ENCODE measurements at places on chromosomes 1 and 21.

DNA sequence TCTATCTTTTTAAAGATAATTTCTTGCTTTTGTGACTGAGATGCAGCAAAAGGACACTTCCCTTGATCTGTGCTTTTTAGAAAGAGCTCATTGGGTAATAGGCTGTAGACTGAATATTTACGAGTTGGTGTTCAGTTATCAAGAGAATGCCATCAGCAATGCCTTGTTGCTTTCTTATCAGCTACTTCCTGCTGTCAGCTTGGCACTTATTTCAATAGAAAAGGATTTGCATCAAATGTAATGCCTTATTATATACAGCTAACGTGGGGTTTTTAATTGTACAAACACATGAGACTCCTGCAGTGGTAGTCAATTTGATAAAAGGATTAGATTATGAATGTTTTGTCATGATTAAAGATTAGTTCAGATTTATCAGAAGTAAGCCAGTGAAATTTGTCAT, 122.2 kb downstream of the ADGRL2 start:
- no peak for DNase-seq

DNA sequence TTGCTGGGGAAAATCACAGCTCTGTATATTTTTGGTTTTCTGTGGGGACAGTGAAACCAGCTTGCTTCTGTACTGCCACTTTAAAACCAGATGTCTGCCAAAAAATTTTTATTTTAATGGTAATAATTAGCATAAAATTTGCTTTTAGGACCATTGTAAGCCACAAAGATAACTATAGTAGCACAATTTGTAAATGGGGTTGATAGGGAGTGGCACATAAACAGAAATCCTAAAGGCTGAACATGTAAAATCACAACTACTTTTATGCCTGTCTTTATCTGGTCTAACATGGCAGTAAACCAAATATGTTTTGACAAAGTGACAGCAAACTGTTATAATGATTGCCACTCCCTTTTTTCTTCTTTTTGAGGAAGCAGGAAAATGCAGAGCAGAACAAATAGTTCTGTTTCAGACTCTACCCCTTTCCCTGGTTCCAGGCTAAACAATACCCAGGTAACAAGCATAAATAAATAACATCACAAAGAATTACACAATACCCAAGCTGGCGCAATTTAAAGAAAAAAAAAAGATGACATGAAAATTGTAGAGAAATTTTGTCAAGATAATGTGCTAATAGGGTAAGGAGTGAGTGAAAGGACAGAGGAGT, 24.0 kb upstream of the CCDC181 start:
- DNase-seq, result no peak

GRCh38 chr1:239436286-239436685, 49.9 kb downstream of the CHRM3 start:
- no peak for DNase-seq

- DNase-seq, result no peak
Observed at GRCh38 chr1:43184995-43185394, 12.9 kb downstream of the CFAP57 start.

DNA sequence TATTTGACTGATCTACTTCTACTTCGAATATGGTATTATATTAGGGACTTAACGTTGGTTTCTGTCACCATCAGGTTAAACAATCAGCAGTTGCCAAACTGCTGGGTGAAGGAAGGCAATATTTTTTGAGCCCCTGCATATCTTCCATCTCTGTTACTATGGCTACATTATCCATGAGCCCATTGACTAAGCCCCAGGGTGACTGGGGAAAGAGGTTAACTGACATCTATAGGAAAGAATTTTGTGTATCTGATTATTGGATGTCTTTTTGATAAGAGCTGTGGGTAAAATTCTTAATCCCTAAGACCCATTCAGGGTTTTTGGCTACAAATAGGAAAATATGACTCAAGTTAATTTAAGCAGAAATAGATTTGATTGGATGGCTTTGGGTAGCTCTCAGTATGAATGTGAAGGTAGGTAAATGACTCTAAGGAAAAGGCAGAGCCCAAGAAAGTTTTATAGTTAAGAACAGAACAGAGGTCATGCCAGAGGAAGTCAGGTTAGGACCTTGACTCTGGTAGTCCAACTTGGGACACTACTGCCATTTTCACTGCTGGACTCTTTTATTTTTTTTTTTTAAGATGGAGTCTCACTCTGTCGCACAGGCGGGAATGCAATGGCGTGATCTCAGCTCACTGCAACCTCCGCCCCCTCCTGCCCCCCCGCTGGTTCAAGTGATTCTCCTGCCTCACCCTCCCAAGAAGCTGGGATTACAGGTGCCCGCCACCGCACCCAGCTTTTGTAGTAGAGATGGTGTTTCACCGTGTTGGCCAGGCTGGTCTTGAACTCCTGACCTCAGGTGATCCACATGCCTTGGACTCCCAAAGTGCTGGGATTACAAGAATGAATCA, 8.9 kb upstream of the XPR1 start:
- DNase-seq, result no peak

DNA sequence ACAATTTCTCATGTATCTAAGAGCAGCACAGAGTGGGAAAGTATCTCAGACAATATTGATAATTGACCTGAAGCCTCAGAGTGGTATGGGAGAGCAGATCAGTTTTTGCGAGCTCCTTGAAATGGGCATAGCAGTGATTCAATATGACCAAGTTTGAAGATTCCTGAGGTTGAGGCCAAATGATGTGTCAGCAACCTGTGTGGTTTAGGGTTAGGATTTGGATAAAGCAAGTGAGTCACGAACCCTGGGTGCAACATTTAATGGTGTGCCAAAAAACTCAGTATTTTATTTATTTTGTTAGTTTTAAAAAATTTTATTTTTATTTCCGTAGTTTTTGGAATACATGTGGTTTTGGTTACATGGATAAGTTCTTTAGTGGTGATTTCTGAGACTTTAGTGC, 92.5 kb upstream of the C21orf91 start:
- DNase-seq, result no peak

DNA sequence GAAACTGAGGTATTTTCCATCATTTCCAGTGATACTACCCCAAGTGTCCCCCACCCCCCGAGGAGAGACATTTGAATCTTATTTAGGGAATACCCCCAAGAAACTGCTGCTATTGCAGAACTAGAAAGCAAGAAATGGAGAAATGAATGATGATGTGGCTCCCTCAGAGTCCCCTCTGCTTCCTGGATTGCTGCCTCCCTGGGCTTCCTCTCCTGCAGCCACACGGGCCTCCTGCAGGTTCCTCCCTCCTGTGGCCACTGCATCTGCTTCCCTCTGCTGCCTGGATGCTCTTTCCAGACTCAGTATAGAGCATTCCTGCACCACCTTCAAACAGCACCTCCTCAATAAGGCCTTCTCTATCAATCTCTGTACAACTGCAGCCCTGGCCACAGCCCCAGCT, 69.3 kb downstream of the SLC25A24 start:
- no peak for DNase-seq

- no peak for DNase-seq
Observed at GRCh38 chr1:25704267-25704691, 87.7 kb downstream of the MAN1C1 start.

GRCh38 chr1:166116026-166116425, 50.8 kb downstream of the FAM78B start:
- no peak for DNase-seq

- DNase-seq, result peak; percentile 48
Observed at GRCh38 chr1:97379387-97380075, 541.3 kb downstream of the DPYD start.

GRCh38 chr1:97254731-97255463, 533.3 kb downstream of the PTBP2 start:
- DNase-seq, result no peak

DNA sequence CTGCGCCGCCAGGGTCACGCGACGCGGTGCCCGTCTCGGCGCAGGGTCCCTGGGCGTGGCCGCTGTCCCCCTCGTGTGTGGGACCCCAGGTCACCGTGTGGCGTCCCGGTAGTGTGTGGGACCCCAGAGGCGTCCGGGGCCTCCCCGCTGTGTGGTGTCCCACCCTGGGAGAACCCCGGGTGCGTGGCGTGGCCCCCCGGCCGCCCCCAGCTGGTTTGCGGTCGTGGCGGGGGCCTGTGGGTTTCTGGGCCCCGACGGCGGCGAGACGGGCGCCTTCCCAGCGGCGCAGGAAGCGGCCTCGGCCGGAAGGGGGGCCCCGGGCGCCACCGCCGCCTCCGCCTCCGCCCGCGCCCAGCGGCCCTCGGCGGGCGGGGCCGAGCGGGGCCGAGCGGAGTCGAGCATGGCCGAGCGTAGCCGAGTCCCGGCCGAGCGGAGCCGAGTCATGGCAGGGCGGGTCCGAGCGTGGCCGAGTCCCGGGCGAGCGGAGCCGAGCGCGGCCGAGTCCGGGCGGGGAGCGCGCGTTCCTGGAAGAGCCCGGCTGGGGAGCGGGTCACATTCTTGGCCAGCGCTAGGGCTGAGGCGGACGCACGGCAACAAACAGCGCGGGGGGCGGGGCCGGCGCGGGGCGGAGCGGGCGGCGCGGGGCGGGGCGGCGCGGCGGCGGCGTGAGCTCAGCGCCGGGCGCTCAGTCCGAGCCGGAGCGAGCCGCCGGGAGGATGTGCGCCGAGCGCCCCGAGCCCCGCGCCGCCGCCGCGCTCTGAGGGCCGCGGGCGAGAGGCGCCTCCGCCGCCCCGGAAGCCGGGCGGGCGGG, 568 bp upstream of the SKI start:
- peak; percentile 91 for DNase-seq

- no peak for DNase-seq
Observed at GRCh38 chr21:43211760-43212115, 42.9 kb downstream of the CRYAA start.

DNA sequence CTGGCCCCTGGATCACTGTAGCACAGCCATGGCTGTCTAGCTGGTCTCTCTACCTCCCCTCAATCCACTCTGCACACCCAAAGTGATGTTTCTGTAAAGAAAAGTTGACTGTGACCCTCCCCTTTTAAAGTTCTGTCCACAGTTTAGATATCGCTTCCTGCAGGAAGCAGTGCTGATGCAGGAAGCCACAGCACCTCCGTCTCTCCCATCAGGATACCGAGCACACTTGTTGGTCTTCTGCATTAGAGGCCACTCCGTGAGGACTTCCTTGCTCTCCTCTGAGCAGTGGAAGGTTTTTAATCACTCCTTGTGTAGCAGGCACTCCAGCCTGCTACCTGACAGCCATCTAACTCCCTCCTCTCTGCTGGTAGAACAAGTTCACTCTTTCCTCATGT, 69.5 kb downstream of the GADD45A start:
- DNase-seq, result no peak

DNA sequence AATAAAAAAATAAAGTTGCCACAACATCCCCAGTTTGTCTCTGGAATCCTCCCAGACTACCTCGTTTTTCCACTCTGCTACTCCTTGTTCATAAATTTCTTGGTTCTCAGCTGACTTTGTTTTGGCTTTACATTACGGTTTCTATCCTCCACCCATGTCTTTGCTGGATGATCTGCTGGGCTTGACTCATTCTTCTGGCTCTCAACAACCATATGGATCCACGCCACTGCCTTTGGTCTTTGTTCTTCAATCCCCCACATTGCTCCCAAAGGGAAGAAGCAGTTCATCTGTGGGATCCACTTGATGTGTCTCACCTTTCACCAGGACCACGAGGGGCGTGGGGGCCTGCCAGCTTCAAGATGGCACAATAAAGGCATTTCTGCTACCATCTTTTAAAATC, 67.1 kb upstream of the NBL1 start:
- DNase-seq, result no peak

- no peak for DNase-seq
Observed at GRCh38 chr1:91548376-91549040, 47.9 kb downstream of the CDC7 start.

DNA sequence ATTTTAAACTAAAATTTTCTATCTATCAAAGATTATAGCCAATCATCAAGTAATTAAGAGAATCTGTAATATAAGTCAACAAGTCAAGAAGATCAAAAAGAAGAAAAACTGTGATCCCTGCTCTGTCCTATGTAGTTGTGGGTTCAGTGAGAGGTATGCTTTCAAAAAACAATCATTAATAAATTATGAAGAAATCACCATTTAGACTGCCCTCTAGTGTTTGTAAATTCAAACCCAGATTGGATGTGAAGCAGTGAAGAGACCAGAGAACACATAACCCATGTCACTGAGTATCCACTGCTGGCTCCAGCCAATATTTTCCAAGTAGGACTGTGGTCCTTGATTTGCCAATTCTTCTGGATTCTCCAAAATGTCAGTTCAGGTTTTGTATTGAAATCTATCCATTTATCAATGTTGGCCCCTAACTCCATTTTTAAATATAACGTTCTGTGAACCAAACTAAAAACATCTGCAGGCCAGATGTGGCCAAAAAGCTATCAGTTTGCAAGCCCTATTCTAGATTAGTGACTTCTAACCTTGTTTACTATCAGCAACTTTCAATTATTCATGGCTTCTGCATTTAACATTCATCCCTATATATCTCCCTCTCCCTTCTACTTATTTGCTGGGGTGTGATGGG, 467.5 kb upstream of the CXADR start:
- peak; percentile 22 for DNase-seq

- peak; percentile 49 for DNase-seq
Observed at GRCh38 chr1:8348777-8349472, 31.0 kb downstream of the SLC45A1 start.

GRCh38 chr1:116988248-116988647, 13.3 kb upstream of the CD101 start:
- peak; percentile 24 for DNase-seq

DNA sequence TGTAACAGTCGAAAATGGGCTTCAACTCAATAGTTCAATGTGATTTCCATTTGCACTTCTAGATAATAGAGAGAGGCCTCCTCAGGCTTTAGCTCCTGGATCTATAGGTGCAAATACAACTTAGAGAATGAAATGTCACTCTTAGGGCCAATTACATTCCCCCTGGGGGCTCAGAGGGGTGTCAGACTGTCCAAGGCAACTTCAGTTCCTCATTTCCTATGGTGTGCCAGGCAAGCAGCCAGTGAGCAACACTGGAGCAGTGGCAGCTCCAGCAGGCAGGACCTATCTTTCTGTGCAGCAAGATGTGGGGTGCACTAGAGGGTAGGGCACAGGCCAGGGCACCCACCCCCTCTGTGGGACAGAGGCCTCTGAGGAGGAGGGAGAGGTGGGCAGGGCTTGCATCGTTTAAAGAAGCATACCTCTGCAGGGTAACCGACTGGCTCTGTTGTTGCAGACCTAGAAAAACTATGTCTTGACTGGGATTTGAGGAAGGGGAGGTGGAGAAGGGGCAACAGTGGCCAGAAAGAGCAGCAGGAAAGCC, 97.3 kb downstream of the SUSD4 start:
- no peak for DNase-seq

DNA sequence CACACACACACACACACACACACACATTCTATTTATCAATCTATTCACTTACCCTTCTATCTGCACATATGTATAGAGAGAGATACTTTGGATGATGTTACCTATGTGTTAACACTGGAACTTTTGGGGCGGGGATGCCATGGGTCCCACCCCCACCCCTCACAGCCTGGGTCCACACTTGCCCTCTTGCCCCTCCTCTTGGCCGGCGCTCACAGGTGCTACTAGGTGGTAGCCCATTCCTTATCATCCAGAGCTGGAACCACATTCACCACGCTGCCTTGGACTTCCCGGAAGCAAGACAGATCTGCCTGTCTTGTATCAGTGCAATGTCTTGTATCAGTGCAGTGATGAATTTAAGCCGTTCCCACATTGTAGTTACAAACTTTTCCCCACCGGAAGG, 85.1 kb downstream of the LBR start:
- DNase-seq, result no peak

GRCh38 chr1:150567341-150567716, 12.1 kb downstream of the MCL1 start:
- DNase-seq, result no peak
